ENCODE measurements at places on chromosomes 4 and X. TPM values are rescaled to one million over a fixed set of nuclear protein-coding genes. Genes with fewer than 3 reads are reported as not detected.

AADAT gene
- total RNA-seq, result 6.2 TPM

ZNF157 gene
- total RNA-seq, result not detected

RHOXF2 gene
- not detected for total RNA-seq

GPR173 gene
- total RNA-seq, result 2.5 TPM

BEX1 gene
- 0.36 TPM for total RNA-seq

PCDH18 gene
- 210 TPM for total RNA-seq

AMOT gene
- 11.0 TPM for total RNA-seq

POLN gene
- total RNA-seq, result 3.7 TPM

COL4A6 gene
- 1.3 TPM for total RNA-seq

NXF2B gene
- not detected for total RNA-seq

POU4F2 gene
- not detected for total RNA-seq

ABHD18 gene
- total RNA-seq, result 2.9 TPM

PHOX2B gene
- total RNA-seq, result not detected

TEX13C gene
- total RNA-seq, result not detected

TRO gene
- 13.1 TPM for total RNA-seq

HSD17B13 gene
- not detected for total RNA-seq

ABLIM2 gene
- not detected for total RNA-seq

MAGEC3 gene
- not detected for total RNA-seq

ZNF711 gene
- 2.0 TPM for total RNA-seq

LUZP4 gene
- total RNA-seq, result not detected

PABPC1L2A gene
- not detected for total RNA-seq

ZNF280C gene
- total RNA-seq, result 8.6 TPM

DUSP21 gene
- total RNA-seq, result not detected

AFAP1 gene
- total RNA-seq, result 83.9 TPM

YY2 gene
- total RNA-seq, result 0.16 TPM

CT83 gene
- total RNA-seq, result not detected

CTSO gene
- total RNA-seq, result 17.4 TPM

NUDT10 gene
- total RNA-seq, result 0.63 TPM

ASMT gene
- total RNA-seq, result not detected

ATP11C gene
- total RNA-seq, result 48.2 TPM

ADRA2C gene
- 0.49 TPM for total RNA-seq

TMPRSS11D gene
- 0.09 TPM for total RNA-seq

MANBA gene
- 74.3 TPM for total RNA-seq

PABPC4L gene
- 2.2 TPM for total RNA-seq

KLB gene
- total RNA-seq, result not detected

CHIC1 gene
- total RNA-seq, result 17.5 TPM

MAP7D2 gene
- 1.2 TPM for total RNA-seq

EXOC1L gene
- not detected for total RNA-seq

All from fibroblast of the aortic adventitia (primary cell).